Activated CD4-positive, alpha-beta T cell treated with anti-CD3 and anti-CD28 coated beads for 1 hour (primary cell): ENCODE measurements at places on chromosomes 1 and 21.

DNA sequence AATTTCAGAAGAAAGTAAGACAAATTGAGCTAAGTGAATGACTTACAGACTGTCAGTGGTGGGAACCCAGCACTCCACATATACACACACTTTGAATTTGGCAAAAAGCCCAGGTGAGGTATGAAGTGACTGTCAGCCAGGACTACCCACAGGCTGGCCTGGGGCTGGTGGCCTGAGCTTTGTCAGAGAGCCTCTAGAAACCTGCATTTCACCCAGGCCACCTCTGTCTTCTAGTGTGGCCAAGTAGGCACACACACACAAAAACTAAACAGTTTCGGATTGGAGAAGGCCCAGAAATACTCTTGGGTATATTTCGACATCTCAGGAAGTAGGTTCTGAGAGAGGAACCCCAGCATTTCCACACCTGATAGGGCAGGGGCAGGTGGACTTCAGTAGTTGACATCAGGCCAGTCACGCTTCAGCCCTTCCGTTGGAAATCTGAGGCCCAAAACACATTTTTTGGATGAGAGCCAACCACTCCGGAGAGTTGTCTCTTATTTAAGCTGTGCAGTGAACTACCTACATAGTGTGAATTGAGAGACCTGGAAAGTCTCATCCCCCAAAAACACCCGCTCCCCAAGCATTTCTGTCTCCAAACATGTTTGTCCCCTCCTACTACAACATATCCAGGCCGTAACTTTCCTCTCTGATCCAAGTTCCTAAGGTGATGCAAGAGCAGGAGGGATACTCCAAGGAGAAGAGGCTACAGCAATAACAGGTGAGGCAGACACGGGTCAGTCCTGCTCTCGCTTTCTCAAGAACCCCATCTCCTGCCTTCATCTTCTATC is 167.2 kb upstream of the PROX1 start:
- DNase-seq: no peak

- no peak for DNase-seq
Observed at GRCh38 chr1:1920608-1921458, 1.8 kb upstream of the TMEM52 start.

DNA sequence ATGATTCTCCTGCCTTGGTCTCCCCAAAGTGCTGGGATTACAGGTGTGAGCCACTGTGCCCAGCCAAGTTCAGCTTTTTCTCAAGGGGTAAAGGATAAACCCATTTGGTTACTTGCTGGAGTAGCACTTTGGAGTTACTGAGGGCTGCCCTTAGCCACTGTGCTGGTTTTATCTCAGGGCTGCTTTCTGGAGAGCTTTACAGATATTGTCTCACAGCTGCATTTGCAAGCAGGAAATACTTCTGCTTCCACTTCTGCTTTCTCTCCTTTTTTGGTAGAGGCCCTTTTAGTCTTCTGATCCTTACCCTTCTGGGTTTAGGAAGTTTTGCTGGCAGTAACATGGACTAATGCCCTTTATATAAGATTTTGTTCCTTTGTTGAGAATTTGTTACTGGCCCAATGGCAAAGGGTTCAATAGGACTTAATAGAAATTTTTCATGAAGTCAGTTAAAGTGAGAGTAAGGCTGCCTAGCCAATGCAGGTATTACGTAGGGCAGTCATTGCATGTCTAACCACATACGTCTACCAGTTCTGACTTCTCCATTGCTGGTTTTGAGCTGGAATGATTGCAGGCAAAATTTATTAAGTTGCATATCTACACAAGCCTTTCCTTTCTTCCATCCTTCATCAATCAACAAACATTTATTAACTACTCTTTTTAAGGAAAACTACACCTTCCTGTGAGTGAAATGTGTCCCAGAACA is 24.4 kb downstream of the CAP1 start:
- no peak for DNase-seq

GRCh38 chr21:26626187-26626586 is 53.1 kb upstream of the CYYR1 start:
- DNase-seq: no peak

GRCh38 chr21:33682992-33683627 is 40.8 kb downstream of the ITSN1 start:
- DNase-seq: no peak

- DNase-seq: peak; percentile 56
Observed at GRCh38 chr1:24413350-24414163, at the start of gene STPG1. Gene STPG1 (minus strand): TSS chr1:24413782. CDS start chr1:24401388, 12,394 bp downstream.

DNA sequence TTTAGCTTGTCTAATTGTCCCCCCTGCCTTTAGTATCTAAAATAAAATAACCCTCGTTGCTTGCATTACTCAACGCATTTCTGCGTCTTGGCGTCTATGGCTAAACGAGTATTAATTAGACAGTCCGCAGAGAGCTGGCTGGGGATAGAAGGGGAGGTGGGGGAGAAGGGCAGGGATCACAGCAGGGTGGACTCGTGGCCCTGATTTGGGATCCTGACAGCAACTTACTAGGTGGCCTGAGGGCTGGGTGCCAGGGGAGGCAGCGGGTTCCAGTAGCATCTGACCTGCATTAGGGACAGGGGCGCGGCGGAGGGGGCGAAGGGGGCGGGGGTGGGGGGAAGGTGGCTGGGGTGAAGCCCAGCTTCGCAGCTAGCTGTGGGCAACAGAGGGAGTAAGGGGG is 1.1 kb upstream of the BACE2 start:
- no peak for DNase-seq

- DNase-seq: no peak
Observed at GRCh38 chr1:43531906-43532584, 1.4 kb downstream of the PTPRF start.

- DNase-seq: no peak
Observed at GRCh38 chr21:36263797-36264196, 56.2 kb upstream of the MORC3 start.

- no peak for DNase-seq
Observed at GRCh38 chr1:154198756-154199562, 7.1 kb upstream of the TPM3 start.

DNA sequence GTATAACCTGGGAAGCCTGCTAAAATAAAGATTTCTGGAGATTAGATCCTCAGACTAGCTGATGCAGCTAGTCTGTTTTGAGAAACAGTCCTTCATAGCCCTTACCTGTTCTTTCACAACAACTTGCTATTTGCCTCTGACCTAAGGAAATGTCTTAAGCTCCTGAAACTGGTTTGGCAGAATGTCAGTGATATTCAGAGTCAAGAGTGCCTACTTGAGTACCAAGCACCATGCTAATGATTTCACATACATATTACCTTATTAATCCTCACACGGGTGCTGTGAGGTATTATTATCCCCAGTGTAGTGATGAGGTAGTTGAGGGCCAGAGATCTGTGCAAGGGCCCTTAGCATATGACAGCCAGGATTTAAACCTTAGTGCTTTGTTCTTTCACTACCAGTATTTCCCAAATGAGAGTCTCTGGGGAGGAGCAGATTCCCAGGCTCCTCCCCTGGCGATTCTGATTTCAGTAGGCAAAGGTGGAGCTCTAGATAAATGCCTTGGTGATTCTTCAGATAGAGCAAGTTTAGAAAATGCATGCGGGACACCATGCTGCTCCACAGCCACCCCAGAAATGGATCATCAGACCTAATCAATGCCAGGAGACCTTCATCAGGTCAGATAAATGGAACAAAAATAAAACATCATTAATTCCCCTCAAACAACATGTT is 47.4 kb upstream of the WNT2B start:
- no peak for DNase-seq

- no peak for DNase-seq
Observed at GRCh38 chr1:98278055-98278454, 357.2 kb upstream of the DPYD start.

DNA sequence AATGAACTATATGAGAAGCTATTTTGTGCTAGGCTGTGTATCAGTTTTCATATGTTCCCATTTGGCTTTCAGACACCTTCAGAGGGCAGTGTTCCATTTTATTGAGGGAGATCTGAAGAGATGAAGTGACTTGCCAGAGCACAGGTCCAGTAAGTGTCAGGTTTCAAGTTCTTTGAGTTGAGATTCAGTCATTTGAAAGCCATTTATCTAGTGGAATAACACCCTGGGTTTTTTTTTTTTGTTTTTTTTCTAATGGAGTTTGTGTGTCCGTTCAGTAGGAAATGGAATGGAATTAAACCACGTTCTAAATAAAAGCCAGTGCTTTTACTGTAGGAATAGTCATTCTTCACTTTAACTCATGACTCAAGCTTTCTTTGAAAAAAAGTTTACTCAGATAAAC is 652.9 kb upstream of the USP24 start:
- no peak for DNase-seq

- no peak for DNase-seq
Observed at GRCh38 chr1:14500041-14500440, 98.4 kb upstream of the KAZN start.

DNA sequence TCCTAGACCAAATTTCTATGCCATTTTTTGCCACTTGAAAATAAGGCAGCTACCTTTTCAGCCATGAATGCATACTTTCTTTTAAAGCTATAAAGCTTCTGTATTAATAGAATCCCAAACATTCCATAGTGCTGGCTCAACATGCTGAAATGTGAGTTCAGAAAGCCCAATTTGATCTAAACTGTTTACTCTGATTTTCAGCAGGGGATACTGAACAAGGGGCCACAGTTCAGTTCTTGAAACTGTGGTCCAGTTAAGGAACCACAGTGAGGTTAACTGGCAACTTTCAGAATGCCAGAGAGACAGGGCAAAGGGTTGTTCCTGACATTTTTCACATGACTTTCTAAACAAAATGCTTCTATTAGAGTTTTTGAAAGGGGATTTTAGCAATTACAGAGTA is 85.7 kb upstream of the COL11A1 start:
- DNase-seq: no peak

DNA sequence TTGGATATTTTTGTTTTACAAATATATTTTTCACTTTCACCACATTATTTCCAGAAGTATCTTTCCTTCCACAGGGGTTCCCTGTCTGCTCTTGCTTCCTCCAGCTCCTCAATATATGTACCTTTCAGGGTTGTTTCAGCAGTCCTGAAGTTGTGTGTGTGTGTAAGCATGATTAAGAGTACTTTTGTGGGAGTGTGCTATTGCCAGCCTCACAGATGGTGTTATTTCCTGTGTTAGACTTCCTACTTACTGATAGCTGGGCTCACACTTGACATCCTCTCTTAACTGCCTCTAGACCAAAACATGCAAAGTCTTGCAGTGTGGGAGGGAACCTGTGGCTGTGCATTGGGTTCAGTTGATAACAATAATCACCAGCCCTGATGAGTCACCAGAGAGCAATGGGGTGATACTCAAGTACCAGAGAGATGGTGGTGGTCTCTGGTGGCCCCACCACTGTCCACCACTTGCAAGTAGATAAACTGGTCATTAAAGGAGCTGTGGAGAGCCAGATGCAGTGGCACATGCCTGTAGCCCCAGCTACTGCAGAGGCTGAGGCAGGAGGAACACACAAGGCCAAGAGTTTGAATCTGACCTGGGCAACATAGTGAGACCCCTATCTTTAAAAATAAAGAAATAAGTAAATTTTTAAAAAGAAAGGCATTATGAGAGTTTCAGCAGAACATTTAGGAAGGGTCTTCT is 126.7 kb downstream of the NR5A2 start:
- DNase-seq: peak; percentile 20

DNA sequence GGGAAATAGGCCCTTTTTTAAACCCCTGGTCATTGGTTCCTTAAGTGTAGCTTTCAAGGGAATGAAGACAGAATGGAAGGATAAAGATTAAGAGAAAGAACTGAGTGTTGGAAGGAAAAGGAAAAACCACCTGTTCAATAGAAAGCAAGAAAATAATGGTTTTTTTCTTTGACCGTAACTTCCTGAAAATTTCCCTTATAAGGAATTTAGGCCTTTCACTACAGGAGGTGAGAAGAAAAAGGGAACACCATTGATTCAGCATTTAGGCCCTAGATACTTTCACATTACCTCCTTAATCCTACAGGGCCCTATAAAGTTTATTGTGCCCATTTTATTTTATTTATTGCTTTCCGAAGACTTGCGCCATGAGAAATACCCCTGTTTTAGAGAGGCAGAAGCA is 18.9 kb downstream of the KPNA6 start:
- no peak for DNase-seq

GRCh38 chr1:12088607-12089006 is 25.5 kb downstream of the TNFRSF8 start:
- DNase-seq: peak; percentile 21

- DNase-seq: no peak
Observed at GRCh38 chr1:10935246-10935645, 77.2 kb upstream of the TARDBP start.

DNA sequence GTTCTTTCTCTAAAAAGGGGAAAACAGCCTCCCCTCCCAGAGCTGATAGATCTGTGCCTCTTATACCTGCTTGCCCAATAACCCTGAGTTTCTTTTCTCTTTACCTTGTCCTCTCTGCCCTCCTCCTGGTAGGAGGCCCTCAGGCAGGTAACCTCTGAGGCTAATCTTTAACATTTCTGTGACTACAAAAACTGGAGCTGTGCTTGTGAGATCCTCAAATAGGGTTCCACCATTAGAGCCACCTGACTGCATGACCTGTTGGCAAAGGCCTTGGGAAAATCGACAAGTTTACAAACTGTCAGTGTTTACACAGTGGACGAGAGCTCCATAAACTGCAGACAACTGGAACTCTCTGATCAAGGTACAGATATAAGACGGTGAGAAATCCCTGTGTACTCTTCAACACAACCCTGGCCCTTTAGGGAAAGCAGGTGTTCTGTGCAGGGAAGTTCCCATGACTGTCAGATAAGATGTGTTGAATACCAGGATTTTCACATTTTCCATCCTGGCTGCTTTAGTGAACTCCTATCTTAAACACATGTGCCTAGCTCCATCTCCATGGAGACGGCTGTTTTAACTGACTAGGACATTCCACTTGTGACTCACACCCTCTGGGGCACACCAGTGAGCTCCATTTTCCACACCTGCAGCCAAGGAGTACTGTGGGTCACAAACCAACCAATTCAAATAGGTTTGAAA is 38.3 kb downstream of the ECE1 start:
- no peak for DNase-seq

DNA sequence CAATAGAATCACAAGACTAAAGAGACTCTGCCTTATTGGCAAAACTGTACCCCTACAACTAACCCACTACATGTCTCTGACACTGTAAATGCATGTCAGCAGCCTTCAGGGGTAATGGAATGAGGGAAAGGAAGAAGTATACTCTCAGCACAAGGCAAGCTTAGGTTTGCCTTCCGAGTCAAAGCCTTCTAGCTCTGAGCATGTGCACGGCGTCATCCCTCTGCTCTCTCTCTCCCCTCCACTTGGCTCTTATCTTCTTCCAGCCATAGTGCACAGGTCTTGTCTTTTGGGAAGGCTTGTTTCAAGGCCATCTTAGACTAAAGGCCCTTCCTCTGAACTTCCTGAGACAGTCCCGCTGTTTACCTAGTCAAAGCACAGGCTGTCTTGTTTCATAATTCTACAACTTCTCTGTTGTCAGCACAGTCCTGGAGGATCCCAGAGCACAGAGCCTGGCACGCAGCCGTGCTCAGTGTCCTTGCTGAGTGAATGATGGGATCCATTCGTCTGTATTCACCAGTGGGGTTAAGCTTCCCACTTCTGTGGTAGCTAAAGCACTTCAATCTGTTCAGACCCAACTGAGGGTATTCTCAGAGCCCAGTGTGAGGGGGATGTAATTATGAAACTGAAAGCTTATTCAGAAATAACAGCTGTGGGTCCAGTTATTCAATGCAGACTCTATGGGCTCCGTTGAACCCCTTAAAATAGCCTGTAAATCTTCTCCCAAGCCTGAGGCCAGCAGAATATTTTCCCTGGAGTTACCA is 166.5 kb upstream of the PLD5 start:
- DNase-seq: no peak

- no peak for DNase-seq
Observed at GRCh38 chr21:25983745-25984144, 186.8 kb downstream of the APP start.

GRCh38 chr1:164602101-164602422 is 43.1 kb downstream of the PBX1 start:
- DNase-seq: no peak
